ENCODE measurements at places on chromosomes 7 and 10.
A peak's percentile ranks its signal among the peaks of the same experiment; 100 is the strongest.

GRCh38 chr10:126425032-126425431 is 36.8 kb upstream of the ADAM12 start:
- no peak for DNase-seq

- no peak for DNase-seq
Observed at GRCh38 chr10:7409045-7409731, 1.6 kb downstream of the SFMBT2 start.

DNA sequence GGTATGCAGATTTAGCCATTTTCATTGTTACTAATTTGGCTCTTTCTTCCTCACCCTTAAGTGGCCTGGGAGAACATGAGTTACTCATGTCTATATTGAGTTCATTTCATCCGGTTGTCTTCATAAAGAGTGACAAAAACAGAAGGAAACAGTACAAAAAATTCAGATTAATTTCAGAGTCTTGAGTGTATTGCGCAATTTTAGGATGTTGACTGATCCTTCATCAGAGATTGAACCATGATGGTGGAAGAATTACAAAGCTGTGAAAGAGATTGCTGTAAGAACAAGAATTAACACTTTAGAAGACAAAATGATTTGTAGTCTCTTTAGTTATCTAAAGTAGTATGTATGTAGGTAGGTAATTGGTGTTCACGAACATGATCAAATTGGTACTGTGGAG is 194.0 kb upstream of the PPP1R3A start:
- DNase-seq, result no peak

DNA sequence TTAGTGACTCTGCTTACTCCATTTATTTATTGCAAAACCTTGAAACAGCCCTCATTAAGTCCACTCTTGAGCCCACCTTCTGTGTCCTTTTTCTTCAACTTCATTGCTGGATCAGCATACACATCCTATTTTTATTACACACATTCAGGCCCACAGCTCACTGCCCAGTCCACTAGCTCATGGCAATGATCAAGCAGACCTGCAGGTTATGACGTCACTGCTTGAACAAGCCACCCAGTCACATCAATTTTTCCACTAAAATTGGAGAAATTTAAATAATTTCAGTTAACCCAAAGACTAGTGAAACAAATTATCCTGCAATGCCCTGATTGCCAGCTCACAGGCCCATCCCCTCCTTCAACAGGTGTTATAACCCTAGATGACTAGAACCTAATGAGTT is 16.0 kb upstream of the STARD3NL start:
- no peak for DNase-seq

DNA sequence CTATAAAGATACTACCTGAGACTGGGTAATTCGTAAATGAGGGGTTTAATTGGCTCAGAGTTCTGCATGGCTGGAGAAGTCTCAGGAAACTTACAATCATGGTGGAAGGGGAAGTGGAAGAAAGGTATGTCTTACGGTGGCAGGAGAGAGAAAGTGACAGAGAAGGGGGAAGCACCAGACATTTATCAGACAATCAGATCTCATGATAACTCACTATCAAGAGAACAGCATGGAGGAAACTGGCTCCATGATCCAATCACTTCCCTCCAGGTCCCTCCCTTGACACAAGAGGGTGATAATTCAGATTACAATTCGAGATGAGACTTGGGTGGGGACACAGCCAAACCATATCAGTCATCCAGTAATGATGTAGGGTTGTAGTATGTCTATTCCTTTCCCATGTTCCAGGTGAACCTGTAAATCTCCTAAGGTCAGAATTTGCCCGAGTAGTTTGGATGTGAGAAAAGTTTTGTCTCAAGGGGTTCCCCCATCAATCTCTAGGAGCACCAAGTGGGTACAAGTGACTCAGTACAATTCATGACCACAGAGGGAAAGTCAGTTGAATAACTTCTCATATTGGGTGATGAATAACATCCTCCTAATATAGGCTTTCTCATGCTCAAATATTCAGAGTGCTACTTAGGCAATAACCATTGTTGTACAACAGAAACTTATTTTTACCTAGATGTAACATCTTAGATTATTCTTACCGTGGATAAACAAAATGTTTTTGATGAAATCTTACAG is 39.7 kb upstream of the MTPN start:
- DNase-seq, result no peak

DNA sequence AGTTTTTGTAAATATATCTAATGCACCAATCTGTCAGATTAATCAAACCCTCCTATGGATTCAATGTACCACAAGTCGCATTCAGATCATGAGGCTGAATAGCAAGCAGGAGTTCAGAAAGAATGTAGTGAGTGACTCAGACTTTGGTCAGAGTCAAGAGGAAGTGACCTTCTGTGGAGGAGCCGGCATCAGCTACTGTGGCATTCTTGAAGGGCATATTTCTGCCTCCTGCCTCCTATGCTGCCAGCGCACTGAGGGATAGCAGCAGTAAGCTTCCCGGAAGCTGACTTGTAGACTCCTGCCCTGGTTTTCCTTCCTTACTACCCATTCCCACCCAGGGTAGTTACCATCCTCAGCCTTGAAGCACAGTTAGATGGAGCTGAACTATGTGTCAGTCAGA is 867.5 kb downstream of the NRG3 start:
- peak; percentile 70 for DNase-seq

GRCh38 chr7:99024066-99024465 is 119.8 kb downstream of the SMURF1 start:
- peak; percentile 21 for DNase-seq

DNA sequence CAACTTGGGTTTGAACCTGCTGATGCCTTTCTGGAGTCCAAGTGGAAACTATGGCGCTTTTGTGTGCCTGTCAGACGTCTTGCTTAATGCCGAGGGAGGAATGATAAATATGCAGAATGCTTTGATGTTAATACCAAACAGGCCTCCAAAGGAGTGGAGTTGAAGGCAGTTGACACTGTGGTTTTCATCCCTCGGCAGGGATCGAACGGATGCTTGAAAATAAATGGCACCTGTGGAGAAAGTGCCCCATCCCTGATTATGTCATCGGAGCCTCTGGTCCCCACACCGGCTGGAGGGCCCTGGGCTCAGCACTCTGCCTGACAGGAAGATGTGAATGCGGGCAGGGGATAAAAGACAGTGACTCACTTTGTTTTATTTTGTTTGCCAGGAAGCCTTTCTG is 148.7 kb upstream of the GPR26 start:
- no peak for DNase-seq

GRCh38 chr7:16419859-16420258 is 1.5 kb downstream of the CRPPA start:
- DNase-seq, result no peak

DNA sequence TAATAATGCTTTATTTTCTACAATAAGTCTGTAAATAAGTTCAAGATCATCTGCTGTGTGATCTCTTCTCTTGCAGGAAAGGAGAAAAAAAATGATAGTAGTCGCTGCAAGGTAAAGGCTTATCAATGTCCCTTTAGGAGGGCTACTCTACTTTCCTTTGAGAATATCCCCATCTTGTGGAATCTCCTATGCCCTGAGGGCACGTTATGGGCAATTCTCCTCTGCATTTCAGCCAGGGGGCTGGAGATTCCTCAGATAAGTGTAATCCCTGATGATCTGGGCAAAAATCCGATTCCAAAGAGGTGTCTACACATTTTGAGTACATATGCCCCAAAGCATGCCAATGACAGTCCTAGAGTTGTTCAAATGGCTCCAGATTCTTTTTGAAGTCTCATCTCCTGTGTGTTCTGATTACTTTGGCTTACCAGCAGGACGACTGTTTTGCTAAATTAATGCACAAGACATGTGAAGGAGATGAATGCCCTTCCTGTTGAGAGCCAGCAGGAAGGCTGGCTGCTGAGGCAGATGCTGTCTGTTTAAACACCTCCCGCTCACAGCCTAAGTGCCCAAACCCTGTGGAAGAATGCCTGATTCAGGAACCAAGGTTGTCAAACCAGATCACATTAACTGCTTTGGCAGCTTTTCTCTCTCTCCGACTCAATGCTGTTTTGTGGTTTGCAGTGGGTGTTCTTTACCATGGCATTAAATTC is 171.2 kb upstream of the COL1A2 start:
- peak; percentile 59 for DNase-seq

- DNase-seq, result no peak
Observed at GRCh38 chr10:121655254-121656144, 57.3 kb upstream of the FGFR2 start.

DNA sequence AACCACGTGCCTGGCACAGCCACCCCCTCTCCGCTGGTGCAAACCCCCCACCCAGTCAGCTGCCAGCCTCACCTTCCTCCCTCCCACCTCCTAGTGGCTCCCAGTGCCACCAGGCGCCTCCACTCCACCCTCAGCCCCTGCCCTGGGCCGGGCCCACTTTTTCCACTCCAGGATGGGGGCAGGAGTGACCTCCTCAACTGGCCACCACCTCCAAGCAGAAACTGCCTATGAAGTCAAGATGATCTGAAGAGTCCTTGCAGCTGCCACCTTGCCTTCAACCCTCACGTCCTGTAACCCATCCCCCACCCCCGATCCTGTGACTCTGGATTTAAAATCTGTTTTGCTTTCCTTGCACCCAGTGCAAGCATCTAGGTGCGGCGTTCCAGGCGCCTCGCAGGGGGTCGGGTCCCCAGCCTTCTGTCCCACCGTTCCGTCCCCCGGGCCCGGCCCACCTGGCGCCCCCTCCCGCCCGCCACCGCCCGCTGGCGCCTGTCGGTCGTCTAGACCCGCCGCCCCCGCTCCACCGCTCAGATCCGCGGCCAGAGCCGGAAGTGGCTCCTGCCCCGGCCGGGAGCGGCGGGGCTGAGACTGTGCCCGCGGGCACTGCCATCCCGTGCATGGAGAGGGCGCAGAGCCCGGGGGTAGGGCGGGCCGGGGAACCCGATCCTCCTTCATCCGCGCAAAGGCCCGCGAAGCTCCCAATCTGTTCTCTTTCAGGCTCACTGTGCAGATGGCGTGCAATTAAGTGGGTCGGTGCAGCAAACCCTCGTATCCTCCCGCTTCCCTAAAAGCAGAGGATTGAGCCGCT is 51.2 kb upstream of the GTF2I start:
- peak; percentile 36 for DNase-seq

DNA sequence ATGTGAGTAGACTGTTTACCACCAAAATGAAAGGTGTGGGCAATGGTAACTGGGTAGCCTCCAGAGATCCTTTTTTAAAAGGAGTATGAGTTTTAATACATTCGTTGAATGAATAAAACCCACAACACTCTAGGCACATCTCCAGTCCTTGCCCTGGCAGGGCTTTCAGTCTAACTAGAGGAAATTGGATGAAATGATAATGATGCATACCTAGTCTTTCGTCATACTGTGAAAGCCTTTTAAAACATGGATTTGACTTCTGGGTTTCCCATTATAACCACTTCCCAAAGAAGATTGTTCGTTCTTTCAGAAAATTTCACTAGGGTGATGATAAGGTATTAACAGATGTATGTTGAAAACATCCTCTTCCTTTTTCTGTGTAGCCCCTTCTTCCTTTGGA is 110.8 kb downstream of the REEP3 start:
- DNase-seq, result no peak

- peak; percentile 84 for DNase-seq
Observed at GRCh38 chr10:14063531-14064285, 267.0 kb downstream of the FRMD4A start.

GRCh38 chr10:89330537-89331212 is 2.9 kb downstream of the IFIT3 start:
- DNase-seq, result no peak

DNA sequence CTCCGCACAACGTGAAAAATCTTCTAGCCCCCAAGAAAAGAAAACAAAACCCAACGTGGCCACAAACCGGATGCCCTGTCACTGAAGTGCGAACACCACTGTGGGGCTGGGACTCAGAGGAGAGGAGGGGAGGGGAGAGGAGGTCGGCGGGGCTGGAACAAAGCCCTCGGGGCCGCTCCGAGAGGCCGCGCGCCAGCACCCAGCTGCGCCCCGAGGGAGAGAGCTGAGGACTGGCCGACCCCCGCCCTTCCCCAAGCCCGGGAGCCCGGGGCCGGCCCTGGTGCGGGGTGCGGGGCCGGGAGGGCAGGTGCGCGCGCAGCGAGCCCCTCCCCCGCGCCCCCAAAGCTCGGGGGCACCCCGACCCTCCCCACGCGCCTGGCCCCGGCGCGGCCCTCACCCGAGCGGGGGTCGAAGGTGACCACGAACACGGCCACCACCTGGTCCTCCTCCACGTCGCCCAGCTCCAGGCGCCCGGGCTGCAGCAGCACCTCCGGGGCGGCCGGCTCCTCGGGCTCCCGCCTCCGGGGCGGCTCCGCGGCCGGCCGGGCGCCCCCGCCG is 398 bp downstream of the DENND11 start:
- peak; percentile 27 for DNase-seq

GRCh38 chr10:101228153-101228965 is 904 bp downstream of the LBX1 start:
- DNase-seq, result no peak

- DNase-seq, result no peak
Observed at GRCh38 chr7:139095194-139095659, 14.3 kb downstream of the ZC3HAV1 start.

GRCh38 chr10:62073429-62073828 is 171.9 kb downstream of the ARID5B start:
- DNase-seq, result no peak

- peak; percentile 58 for DNase-seq
Observed at GRCh38 chr10:110395350-110396283, 90.9 kb upstream of the SMNDC1 start.

- no peak for DNase-seq
Observed at GRCh38 chr10:62189131-62189530, 79.5 kb downstream of the RTKN2 start.

DNA sequence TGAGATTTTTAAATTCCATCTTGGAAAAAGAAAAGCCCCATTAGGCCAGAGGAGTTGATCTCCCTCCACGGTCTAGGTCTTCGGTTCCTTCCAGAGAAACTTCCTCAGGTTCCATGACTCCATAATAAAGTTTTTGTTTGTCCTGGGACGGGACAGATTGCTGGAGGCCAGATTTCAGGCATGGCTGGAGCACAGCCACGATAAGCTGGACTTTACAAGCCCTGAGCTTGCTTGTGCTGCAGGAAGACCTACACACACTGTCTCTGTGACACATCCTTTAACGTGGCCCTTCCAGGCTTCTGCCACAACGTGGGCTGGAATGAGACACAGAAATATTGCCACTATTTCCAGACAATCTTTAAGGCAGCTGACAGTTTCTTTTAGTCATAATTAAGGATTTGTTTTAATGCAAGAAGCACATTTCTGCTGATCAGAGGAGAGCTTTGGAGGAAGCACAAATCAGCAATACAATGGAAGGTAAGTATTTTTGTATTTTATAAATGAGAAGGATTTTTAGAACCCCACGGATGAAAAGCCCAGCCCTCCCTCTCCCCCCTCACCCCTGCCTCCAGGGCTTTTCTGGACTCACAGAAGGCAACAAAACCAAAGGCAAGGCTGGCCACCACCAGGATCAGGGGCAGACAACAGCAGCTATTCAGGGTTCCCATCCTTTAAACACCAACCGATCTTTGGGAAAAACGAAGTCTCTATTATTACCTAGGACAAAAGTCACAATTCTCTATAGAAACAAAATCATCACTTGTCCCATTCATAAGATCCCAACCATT is 6.5 kb downstream of the CTBP2 start:
- DNase-seq, result peak; percentile 40

Measured in AG08395 (cell line).